ENCODE measurements at places on chromosomes 5 and 9.
A peak's percentile ranks its signal among the peaks of the same experiment; 100 is the strongest.

GRCh38 chr5:34015120-34015822 is 7.4 kb upstream of the AMACR start:
- no peak for DNase-seq

DNA sequence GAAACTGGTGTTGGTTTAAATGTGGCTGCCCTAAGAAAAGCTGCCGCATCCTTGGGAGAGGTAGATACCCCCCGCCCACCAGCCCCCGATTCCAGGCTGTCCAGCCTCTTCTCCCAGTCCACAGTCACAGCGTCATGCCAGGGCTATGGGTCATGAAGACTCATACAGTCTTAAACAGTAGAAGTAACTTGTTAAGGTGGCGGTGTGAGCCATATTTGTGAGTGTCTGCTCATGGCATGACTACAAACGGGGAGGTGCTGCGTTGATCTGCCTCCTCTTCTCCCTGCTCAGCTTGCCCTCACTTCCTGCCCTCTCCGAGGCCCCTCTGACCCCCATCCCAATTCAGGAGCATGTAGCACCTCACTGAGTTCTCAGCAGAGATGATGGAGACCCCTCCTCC is 20.8 kb downstream of the FGD3 start:
- DNase-seq, result no peak

- DNase-seq, result peak; percentile 83
Observed at GRCh38 chr9:20442461-20443319, 179.6 kb downstream of the MLLT3 start.

GRCh38 chr9:116287721-116288120 is 134.1 kb downstream of the PAPPA start:
- no peak for DNase-seq

DNA sequence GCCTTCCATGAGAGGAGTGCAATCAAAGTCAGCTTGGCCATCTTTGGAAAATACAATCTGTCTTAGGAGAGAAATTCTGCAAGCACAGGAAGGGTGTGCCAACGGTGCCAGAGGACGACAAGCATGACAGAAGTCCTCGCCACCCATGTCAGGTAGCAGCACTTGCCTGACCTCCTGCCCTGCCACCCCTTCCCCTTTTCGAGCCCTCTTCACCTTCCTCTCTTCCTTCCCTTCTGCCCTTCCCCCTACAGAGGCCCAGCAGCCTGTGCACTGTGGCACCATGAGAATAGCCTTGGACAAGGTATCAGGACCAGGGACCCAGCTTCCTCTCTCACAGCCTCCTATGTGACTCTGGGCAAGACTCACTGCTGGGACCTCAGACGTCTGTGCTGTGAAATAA is 5.3 kb upstream of the UBE2QL1 start:
- no peak for DNase-seq

GRCh38 chr5:62690421-62690820 is 111.8 kb downstream of the LRRC70 start:
- no peak for DNase-seq

DNA sequence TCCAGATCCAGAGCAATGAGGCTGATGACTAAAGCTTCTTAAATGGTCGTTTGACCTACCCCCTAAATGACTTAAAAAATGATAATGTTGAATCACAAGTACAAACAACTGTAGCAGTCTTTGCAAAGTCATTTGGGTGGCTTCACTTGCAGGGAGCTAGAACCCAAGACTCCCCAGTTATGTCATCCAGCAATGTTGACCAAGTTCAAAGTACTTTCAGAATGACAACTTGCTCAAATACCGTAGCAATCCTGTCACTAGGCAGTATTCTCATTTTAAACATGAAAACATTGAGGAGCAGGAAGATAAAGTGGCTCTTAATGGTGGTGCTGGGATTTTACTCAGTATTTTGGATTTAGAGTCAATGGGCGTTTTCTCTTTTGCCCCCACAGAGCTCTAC is 1217.0 kb upstream of the DMAC1 start:
- DNase-seq, result no peak

DNA sequence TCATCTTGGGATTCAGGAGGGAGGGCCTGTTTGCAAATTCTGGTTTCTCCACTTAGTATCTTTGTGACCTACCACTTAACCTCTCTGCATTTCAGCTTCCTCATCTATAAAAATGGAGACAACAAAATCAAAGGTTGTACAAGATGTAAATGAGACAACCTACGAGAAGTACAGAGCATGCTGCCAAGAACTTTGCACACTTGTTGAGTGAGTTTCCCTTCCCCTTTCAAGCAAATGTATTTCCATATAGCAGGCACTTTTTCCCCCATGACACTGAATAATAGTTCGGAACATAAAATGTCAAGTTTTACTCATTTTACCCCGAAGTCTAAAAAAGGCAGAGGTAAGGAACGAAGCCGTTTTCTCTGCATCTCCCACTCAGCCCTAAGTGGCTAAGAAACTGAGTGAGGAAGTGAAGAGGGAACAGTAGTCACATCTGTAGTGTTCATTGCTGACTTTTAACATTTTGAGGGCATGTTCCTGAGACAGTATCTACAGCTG is 159.0 kb downstream of the TLE1 start:
- no peak for DNase-seq

GRCh38 chr5:145775411-145775810 is 59.7 kb downstream of the PRELID2 start:
- DNase-seq, result no peak

- no peak for DNase-seq
Observed at GRCh38 chr5:1017056-1017455, 8.5 kb downstream of the NKD2 start.

DNA sequence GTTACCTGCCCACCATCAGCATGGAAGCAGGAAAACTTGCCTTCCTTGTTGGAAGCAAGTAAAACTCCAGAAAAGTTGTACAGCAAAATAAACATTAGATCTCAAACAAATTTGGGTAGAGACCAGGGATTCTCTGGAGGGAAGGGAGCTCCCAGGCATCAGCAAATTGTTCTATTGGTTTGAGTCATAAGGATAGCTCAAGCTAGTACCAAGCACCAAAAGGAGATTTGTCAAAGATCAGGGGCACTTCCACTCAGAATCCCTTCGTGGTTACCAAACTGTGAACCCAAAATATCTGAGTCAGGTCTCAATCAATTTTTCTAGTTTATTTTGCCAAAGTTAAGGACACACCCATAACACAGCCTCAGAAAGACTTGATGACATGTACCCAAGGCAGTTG is 37.8 kb downstream of the DNAJB5 start:
- no peak for DNase-seq

GRCh38 chr9:111902391-111903139 is 6.0 kb downstream of the UGCG start:
- DNase-seq, result no peak

- peak; percentile 15 for DNase-seq
Observed at GRCh38 chr9:122090981-122091380, 2.1 kb downstream of the TTLL11 start.

GRCh38 chr5:21623831-21624230 is 1229.3 kb downstream of the CDH12 start:
- no peak for DNase-seq

- DNase-seq, result no peak
Observed at GRCh38 chr5:35657877-35658276, 40.2 kb downstream of the SPEF2 start.

- no peak for DNase-seq
Observed at GRCh38 chr9:128470560-128470959, 14.8 kb downstream of the ODF2 start.

DNA sequence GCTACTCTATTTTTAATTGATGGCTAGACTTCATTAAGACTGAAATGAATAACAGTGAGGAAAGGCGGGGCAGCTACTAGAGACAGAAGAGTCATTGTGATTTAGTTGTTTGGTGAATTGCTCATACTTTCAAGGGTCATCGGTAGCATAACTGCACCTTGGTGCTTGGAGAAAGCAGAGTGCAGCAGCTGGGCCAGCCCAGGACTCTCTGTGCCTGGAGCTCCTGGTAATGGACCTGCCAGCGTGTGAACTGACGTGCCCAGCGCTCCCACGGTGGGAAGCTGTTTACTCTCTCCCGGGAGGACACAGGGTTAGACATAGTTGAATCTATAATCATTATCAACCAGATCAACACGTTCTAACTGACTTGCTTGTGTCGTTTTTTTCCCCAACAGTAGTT is 42.9 kb downstream of the LURAP1L start:
- no peak for DNase-seq
